ENCODE measurements at places on chromosomes 16 and 17. TPM values are rescaled to one million over a fixed set of nuclear protein-coding genes. Genes with fewer than 3 reads are reported as not detected.

The SLC5A11 gene
- not detected for total RNA-seq

The ZNF385C gene
- total RNA-seq: not detected

The CCDC144A gene
- 5.0 TPM for total RNA-seq

The TBC1D26 gene
- total RNA-seq: not detected

The HIGD1B gene
- not detected for total RNA-seq

The NOTUM gene
- not detected for total RNA-seq

The TCAP gene
- total RNA-seq: 0.19 TPM

The SUZ12 gene
- 18.6 TPM for total RNA-seq

The CDRT15 gene
- not detected for total RNA-seq

The NUFIP2 gene
- total RNA-seq: 36.2 TPM

The TEKT1 gene
- total RNA-seq: not detected

The OR1A1 gene
- total RNA-seq: not detected

The SDR42E2 gene
- not detected for total RNA-seq

The GNGT2 gene
- total RNA-seq: 0.56 TPM

The FOXL1 gene
- 30.2 TPM for total RNA-seq

The KRT24 gene
- total RNA-seq: not detected

The CRISPLD2 gene
- 3.3 TPM for total RNA-seq

The NAGS gene
- total RNA-seq: 0.96 TPM

The TM4SF5 gene
- total RNA-seq: not detected

The TAC4 gene
- total RNA-seq: not detected

The SNX20 gene
- total RNA-seq: not detected

The ZSCAN10 gene
- not detected for total RNA-seq

The NPIPB8 gene
- total RNA-seq: 0.19 TPM

The BAIAP3 gene
- 0.38 TPM for total RNA-seq

The MYADML2 gene
- total RNA-seq: not detected

The TP53TG3C gene
- 0.19 TPM for total RNA-seq

The NTN1 gene
- total RNA-seq: 0.28 TPM

The MGAT5B gene
- total RNA-seq: 0.38 TPM

The BICDL2 gene
- total RNA-seq: 0.56 TPM

The ALOX15 gene
- not detected for total RNA-seq

All from regular cardiac myocyte (primary cell).